Stimulated activated CD4-positive, alpha-beta T cell treated with anti-CD3 and anti-CD28 coated beads, Interleukin-15, amount 100 ng/mL, for 1 hour (primary cell): ENCODE measurements at places on chromosomes 1 and 21.

DNA sequence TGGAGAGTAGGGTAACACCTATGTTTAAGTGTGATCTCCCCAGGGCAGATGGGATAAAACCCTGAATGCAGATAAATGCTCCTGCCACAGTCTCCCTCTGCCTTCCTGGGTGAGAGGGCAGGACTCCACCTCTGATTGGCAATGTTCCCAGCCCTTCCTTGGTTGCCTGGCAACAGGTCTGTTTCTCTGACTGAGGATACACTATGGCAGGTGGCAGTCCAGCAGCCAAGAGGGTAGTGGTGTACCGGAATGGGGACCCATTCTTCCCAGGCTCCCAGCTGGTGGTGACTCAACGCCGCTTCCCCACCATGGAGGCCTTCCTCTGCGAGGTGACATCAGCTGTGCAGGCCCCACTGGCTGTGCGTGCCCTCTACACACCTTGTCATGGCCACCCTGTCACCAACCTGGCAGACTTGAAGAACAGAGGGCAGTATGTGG lies at the start of gene DCDC2B:
Gene DCDC2B, plus strand, starts transcription at position 199 of the 438 bp plus-strand sequence. Its CDS starts 5 bp downstream, at position 204.
- DNase-seq: no peak

GRCh38 chr1:117076648-117077047 lies 16.5 kb downstream of the TTF2 start:
- DNase-seq: no peak

GRCh38 chr1:202086579-202087350 lies 36.0 kb upstream of the GPR37L1 start:
- no peak for DNase-seq

DNA sequence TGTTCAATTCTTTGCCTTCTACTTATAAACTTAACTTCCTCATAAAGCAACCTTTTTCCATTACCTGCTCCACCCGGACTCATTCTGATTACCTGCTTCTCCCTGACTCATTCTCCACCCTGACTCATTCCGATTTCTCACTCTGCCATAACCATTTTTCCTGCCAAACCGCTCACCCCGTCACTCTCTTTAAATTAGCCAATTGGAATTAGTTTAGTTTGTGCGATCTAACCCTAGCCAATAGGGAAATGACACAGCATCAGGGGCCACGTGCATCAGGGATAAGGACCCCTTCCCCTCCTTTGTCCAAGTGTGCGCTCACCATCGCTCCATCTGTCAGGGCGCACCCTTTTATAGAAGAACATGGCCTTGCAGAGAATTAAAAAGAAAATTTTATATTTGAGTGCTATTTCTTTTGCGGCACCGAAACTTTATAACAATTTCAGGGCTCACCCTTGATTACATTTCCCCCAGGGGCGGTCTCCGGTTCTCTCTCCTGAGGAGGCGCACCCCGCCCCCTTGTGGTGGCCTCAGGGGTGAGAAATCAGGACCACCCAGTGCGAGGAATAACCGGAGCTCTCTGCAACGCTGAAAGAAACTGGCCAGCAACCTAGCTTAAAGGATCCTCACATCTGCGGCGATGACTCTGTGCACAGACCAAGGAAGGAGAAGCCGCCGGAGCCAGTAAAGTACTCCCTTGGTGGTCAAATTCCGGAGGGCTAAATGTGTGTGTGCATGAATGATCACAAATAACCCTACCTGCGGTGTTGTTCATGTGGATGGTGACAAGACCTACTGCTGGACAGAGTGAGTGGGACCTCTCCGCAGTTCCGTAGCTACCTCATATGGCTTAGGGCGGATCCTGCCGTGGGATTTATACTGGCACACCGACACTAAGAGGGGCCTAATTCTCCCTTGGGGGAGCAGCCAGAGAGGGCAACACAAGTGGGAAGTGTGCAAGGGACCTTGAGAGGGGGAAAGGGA lies 30.3 kb upstream of the CBR3 start:
- DNase-seq: peak; percentile 9

- DNase-seq: no peak
These were observed 47.6 kb upstream of the RAP1A start for GRCh38 chr1:111571987-111572386.

DNA sequence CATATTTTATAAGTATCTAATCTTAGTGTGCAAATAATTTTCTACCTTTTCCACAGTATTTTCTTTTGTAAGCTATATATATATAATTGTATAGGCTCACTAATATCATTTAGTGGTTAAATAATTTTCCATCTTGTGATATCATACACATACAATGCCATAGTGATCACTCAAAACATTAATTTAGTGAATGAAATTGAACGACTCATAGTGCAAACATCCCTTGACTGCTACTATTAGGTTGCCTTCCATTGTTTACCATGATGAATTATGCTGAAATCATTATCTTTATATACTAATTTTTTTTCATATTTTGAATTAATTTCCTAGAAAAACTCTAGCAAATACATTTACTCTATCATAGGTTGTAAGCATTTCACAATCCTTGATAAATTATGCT lies 127.1 kb downstream of the PCNX2 start:
- no peak for DNase-seq

DNA sequence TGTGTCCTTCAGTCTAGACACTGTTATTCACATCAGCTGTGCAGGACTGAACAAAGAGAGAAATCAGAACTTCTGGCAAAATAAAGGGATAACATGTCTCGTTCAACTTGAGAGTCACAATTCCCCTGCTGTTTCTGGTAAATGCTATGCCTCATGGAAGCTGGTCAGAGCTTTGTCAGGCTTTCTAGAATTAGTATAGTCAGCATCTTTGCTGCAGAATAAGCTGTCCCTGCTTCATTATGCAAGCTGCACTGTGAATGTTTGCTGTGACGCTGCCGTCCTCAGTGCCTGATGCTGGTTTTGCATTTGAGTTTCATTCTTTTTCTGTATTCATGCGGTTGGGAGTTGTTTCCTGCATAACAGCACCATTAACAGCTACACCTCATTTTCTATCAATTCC lies 96.4 kb upstream of the KCNJ6 start:
- DNase-seq: no peak

GRCh38 chr1:173768827-173769226 lies 54.0 kb downstream of the KLHL20 start:
- DNase-seq: no peak

DNA sequence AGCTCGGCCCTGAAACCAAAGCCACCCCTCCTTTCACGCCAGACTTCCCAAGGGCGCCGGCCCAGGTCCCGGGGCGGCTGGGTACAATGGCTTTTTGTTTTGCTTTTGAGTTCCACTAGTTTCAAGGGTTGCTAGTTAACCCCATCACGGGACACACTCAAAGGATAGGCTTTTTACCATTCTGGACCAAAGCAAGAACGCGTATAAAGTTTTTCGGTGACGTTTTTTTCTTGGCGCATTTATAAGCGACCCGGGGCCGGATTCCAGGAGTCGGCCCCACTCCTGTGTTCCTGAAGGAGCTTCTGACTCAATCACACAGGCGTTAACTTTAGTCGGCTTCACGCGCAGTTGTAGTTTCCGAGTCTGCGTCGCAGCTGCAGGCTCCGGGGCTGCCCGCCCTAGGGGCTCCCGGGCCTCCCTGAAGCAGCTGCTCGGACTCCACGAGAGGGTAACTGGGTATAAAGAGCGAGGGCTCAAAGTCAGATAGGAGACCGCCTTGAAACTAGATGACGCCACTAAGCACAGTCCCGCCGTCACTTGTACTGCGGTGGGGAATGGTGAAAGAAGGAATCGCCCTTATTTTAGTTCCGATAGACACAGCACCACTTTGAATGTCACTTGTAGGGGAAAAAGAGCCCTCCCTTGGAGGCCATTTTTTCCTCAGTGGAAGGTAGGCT lies 707 bp upstream of the KLHL21 start:
- no peak for DNase-seq

- DNase-seq: no peak
These were observed 449.0 kb downstream of the MATN1 start for GRCh38 chr1:30274173-30274970.
